Left renal pelvis (tissue), 4 donors: ENCODE measurements at places on chromosomes 2 and 18. TPM values are rescaled to one million over a fixed set of nuclear protein-coding genes. Genes with fewer than 3 reads are reported as not detected.

- DNase-seq, result no peak
These were observed 46.2 kb upstream of the B3GNT2 start for GRCh38 chr2:62149708-62150107.

The GAREM2 gene
- polyA plus RNA-seq, result 6.7 TPM

GRCh38 chr2:47629501-47630460, 153.2 kb upstream of the MSH6 start:
- no peak for DNase-seq

DNA sequence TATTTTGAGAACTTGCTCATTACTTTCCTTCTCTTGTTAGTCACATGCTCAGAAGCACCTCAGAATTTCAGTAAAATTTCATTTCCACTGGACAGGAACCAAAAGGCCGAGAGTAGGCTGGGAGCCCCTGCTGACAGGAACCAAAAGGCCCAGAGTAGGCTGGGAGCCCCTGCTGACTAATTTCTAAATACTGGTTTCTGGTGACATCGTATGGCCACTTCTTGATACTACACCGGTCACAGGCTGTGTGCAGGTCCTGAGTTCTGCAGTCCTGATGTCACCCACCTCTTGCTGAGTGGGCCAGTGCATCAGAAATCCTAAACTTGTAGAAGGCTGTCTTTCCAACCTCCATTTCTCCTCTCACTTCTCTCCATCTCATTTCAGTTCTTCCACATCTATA, 17.7 kb upstream of the EN1 start:
- no peak for DNase-seq

GRCh38 chr2:38092196-38092902, 16.4 kb upstream of the CYP1B1 start:
- DNase-seq, result no peak

DNA sequence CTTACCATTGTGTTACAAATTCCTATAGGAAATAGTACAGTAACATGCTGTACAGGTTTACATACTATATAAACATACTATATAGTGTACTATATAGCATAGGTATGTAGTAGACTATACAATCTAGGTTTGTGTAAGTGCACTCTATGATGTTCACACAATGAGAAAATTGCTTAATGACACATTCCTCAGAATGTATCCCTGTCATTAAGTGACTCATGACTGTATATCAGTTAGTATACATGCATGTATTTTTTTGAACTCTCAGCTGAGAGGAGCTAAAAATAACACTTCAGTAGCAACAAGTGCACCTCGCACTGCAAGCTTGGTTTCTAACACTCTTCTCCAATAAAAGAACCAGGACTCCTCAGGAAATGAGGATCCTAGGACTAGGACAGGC, 19.5 kb upstream of the ASXL3 start:
- no peak for DNase-seq

The C1GALT1C1L gene
- polyA plus RNA-seq, result 4.9 TPM

GRCh38 chr2:68463287-68463877, 3.7 kb downstream of the FBXO48 start:
- DNase-seq, result no peak

GRCh38 chr18:60279391-60279790, 93.2 kb downstream of the MC4R start:
- no peak for DNase-seq

DNA sequence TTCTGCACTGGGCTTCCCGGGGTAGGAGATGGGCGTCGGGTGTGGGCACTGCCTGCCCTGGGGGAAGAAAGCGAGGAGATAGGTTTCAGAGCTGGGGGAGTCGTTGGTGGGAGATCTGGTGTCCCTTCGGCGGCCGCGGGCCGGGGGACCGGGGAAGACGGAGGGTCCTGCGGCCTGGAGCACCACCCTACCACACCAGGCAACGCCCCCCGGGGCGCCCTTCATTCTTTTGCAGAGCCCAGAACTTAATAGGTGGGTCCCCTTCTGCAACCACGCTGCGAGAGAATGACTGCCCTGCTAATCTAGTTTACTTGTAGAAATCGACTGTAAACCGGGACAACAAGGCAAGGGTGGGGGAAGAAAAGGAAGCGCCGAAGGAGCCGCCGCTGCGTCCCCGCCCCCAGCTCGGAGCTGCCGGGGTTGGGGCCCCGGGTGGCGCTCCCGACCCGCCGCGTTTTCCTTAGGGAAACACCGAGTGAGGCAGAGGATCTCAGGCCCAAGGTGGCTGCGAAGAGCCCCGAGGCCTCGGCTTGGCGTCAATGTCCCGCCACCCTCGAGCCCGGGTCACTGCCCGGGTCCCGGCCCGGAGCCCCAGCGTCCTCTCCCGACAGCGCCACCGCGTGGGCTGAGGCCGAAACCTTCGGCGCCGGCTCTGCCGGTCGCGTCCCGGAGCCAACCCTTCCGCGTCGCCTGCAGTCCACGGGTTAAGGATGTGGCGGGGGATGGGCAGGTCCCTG, 5.4 kb upstream of the SATB2 start:
- no peak for DNase-seq

DNA sequence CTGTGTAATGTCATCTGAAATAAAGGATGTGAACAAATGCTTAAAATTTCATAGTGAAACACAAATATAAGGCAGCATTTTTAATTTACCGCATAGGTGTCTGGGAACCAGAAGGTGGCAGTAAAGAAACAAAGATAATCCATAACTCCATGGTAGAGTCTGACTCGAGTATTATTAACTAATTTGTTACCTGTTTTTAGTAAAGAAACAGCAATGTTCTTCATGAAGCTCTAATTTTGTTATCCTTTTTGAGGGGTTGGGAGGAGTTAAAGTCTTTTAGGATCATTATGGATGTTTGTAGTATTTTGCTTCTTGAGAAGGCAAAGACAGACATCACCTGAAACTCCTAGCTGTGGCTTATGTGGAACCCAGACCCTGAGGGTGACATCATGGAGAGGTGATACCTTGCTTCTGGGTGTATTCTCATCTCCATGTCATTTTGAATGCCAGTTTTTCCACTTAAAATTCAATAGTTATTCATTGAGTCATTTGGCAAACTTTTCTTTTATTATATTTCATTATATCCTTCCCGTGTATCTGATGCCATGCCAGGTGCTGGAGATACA, 286.2 kb upstream of the EPAS1 start:
- DNase-seq, result no peak

DNA sequence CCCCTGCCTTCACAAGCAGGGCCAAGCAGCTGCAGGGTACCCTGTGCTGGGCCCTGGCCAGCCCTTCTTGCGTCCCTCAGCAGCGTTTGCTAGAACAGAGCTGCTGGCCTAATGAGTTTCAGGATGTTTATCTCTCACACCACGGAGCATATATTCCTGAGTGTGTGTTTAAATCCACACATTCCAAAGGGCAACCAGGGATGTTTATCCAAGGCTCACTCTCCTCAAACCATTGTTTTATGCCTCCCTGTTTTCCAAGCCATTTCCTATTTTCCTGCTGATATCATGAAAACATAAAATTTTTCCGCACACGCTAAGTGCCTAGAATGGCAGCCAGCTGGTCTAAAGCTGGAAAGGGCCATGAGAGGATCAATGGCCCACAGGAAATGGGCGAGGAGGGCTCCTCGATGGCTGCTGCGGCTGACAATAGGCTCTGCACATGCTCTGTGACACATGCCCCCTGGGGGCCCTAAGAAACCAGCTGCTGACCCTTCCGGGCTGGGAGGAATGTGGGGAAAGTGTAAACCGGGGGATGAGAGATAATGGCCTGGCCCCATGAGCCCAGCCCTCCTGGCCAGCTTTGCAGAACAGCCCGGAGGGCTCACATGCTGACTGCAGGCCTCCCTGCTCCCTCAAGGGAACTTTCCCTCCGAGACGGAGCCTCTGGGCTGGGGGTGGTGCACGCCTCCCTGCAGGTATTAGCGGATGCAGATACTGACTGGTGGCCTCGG, 194.0 kb downstream of the NDUFA10 start:
- no peak for DNase-seq

DNA sequence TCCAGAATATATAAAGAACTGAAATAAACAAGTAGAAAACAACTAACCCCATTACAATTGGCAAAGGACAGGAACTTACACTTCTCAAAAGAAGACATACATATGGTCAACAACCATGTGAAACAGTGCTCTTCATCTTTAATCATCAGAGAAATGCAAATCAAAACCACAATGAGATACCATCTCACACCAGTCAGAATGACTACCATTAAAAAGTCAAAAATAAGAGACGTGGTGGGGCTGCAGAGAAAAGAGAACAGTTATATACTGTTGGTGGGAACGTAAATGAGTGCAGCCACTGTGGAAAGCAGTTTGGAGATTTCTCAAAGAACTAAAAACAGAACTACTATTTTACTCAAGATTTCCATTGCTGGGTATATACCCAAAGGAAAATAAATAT, 1696.3 kb upstream of the TMEFF2 start:
- no peak for DNase-seq

- no peak for DNase-seq
These were observed 549.0 kb upstream of the PKDCC start for GRCh38 chr2:41498781-41499180.

DNA sequence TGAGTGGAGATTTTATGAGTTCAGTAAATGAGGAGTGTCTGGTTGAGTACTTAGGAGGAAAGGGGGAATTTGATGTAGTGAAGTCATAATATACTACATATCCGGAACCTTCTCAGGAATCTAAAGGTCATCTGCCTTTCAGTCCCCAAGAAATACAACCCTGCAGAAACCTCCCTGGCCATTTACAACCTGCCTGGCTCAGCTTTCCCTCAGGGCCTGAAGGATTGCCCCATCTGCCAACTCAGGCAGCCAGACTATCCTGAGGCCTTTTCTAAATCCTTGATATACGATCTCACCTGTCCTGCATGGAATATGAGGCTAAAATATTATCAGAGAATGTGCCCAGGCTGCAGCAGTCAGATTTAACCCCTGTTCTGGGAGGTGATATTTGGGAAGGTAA, 165.4 kb upstream of the SPOPL start:
- no peak for DNase-seq

- DNase-seq, result no peak
These were observed 45.8 kb upstream of the NFU1 start for GRCh38 chr2:69483024-69483423.

DNA sequence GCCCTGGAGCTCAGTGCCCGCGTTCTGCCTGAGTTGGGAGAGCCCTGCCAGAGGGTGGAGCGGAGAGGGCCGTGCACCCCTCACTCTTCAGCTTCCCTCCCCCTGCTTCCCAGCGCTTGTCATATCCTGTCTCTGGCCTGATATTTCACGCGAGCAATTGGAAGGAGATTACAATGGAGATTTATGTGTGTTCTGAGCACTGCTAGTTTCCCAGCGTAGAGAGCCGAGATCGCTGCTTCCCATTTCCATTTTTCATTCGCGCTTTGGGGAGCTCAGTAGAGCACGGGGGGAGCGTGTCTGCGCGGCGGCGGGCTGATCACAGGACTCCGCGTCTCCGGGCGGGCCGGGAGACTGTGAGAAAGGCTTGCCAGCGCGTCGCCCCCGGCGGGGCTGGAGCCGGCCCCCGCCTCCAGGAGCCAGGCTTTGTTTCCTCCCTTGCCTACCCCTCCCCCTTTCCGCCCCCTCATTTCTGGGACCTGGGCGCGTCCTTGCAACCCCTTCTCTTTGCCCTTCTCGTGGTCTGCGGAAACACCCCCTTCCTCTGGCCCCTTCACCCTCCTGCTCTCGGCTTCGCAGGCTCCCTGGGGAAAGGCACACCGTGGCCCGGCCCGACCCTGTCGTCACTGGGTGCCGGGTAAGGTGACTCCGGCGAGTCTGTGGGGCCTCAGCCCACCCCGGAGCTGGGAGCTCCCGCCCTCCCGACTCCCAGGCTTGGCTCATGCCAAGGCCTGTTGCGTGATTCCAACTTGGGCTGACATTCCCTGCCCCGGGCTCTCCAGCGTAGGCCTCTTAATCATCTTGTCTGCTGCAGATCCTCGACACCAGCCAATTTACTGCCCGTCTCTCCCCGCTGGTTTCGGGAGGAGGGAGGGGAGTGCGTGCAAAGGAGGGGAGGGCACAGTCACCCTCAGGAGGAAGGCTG, 5.8 kb downstream of the DLX2 start:
- no peak for DNase-seq

GRCh38 chr2:149828520-149829210, 241.1 kb upstream of the MMADHC start:
- DNase-seq, result no peak

The C2orf80 gene
- 0.46 TPM for polyA plus RNA-seq

- DNase-seq, result no peak
These were observed 70.3 kb upstream of the NOSTRIN start for GRCh38 chr2:168732100-168732499.

DNA sequence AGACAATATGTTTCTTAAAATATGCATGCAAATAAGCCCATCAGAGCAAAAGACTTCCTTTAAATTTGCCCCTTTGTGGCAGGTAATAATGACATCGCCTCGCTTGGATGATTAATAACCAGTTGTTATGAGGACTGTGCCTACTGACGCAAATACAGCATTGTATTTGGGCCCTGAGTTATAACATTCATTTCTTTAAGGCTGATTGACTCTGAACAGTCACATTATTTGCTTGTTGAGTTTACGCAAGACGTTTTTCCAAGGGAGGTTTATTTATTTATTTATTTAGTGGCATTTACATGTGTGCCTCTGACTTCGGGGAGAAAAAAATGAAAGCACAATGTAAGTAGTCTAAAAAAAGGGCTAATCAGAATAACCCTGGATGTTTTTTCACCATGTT, 88.3 kb downstream of the SLC8A1 start:
- DNase-seq, result no peak

- DNase-seq, result no peak
These were observed 35.6 kb downstream of the FBLN7 start for GRCh38 chr2:112173646-112174319.

- DNase-seq, result no peak
These were observed 43.5 kb upstream of the NPAS2 start for GRCh38 chr2:100776445-100776844.

- no peak for DNase-seq
These were observed 48.2 kb upstream of the CTAGE1 start for GRCh38 chr18:22465859-22466457.
